ENCODE measurements at places on chromosomes 7 and 10. TPM values are rescaled to one million over a fixed set of nuclear protein-coding genes. Genes with fewer than 3 reads are reported as not detected.

C10orf143 gene
- total RNA-seq = 1.5 TPM

ADRB1 gene
- 0.66 TPM for total RNA-seq

- no peak for DNase-seq
Measured at GRCh38 chr7:106866298-106867281, 1.5 kb downstream of the PIK3CG start.

DNA sequence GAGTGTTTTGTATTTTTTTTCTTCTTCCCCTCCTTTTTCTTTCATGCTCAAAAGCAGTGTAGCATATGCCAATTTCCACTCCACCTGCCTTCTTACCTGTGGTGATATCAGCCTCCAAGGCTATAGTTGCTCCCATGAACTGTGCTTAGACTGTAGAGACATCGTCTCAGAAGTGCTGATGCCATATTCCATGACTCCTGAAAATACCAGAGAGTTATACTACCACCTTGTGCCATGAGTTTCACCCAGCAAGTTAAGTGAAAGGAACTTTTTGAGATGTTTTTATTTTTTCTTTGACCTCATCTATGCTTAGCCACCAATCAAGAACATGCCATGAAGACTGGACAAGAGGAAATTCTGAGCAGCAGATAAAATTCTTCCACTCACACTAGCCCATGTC lies 142.8 kb upstream of the SEMA3E start:
- no peak for DNase-seq

GRCh38 chr7:129383542-129384132 lies 50.6 kb upstream of the STRIP2 start:
- DNase-seq = no peak

- DNase-seq = no peak
Measured at GRCh38 chr7:16202303-16202702, 219.0 kb downstream of the CRPPA start.

- DNase-seq = no peak
Measured at GRCh38 chr7:66296557-66296956, 91.4 kb downstream of the TPST1 start.

GRCh38 chr7:135362871-135363270 lies 129.2 kb downstream of the STRA8 start:
- DNase-seq = no peak

MYO3A gene
- 0.13 TPM for total RNA-seq

GRCh38 chr10:100881556-100882213 lies 31.1 kb upstream of the SLF2 start:
- DNase-seq = no peak

DGKI gene
- total RNA-seq = 0.07 TPM

DNA sequence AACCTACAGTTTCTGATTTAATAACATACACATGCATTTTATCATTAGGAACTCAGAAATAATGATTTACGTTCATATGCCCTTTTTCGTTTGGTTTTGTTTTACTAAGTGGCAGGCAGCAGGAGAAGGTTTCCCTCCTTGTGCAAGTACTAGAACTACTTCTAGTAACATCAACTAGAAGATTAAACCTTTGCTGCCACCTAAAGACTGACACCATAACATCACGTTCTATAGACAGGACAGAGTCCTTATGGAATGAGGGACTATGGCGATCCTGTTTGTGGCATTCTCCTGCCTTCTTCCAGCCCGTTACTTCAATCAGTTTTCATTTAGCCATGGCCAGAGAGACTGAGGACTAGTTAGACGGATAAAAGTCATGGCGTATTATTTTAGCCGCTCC lies 53.2 kb downstream of the GAD2 start:
- DNase-seq = no peak

SPDYE8 gene
- not detected for total RNA-seq

ARMH3 gene
- total RNA-seq = 14.9 TPM
